ENCODE measurements at places on chromosomes 2 and 18.

DNA sequence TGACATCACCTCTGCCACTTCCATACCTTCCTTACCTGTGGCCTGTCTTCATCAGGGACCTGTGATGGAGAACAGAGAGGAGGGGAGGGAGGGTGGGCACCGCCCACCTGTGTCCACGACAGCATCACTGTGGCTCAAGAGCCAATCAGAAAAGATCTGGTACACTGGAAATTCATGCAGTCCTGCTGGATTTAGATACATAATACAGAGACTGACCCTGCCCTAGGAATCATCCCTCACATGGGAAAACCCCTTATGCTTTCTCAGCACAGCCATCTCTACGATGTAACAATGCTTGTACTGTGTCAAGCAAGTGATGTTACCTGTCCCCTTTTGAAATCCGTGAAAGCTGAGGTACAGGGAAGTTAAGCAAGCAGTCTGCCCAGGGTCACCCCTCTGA lies 145.6 kb upstream of the EPAS1 start:
- no peaks in the 10 kb centered on the region for H3K27me3 ChIP-seq
- H3K4me1 ChIP-seq, result peaks cover 11% of the 10 kb centered on the region
- DNase-seq, result no peak

DNA sequence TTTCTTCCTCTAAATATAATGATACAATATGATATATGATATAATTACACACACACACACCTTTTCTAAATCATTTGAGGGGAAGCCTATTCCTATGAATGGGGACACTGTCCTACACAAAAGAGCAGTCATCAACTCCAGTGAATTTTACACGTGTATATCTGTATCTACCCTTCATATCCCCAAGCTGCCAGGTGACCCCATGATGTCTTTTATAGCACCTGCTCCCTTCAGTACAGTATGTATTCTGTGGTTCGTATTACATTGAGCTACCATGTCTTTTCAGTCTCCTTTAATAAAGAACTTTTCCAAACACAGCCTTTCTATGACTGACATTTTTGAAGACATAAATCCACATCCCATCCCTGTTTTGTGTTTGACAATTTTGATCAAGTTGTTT lies 19.0 kb downstream of the TBC1D8 start:
- no peaks in the 10 kb centered on the region for H3K4me1 ChIP-seq
- H3K27ac ChIP-seq, result no peak overlapping the region
- no peak for DNase-seq
- no peak overlapping the region for H3K4me3 ChIP-seq
- no peaks in the 10 kb centered on the region for H3K27me3 ChIP-seq
- no peaks in the 10 kb centered on the region for H3K36me3 ChIP-seq

DNA sequence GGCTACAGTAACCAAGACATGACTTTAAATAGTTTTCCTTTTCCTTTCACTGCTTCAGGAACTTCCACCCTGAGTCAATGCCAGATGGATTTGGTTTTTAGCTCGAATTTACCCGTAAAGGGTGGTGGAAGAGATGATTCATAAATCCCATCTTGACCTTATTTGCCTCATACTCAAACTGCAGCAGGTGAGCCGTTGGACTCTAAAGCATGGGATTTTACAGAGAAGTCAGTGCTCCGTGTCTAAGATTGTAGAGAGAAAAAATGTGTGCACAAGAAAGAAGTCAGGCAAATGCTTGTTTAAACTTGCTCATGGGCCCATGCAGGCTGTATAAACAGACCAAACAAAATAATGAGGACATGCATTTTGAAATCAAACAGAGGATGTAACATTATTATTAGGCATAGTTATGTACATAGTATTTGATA lies 369.7 kb upstream of the TRIB2 start:
- H3K27ac ChIP-seq, result no peak overlapping the region
- no peak for DNase-seq
- H3K36me3 ChIP-seq, result no peaks in the 10 kb centered on the region
- peaks cover 19% of the 10 kb centered on the region for H3K4me1 ChIP-seq
- no peaks in the 10 kb centered on the region for H3K27me3 ChIP-seq

GRCh38 chr2:101983486-101983885 lies 8.3 kb upstream of the IL1R2 start:
- peaks cover 3% of the 10 kb centered on the region for H3K27me3 ChIP-seq
- H3K4me3 ChIP-seq, result no peak overlapping the region
- H3K27ac ChIP-seq, result no peak overlapping the region
- no peak for DNase-seq
- H3K36me3 ChIP-seq, result no peaks in the 10 kb centered on the region
- no peaks in the 10 kb centered on the region for H3K4me1 ChIP-seq

GRCh38 chr18:74608681-74609080 lies 11.0 kb downstream of the ZNF407 start:
- H3K4me3 ChIP-seq, result no peak overlapping the region
- H3K4me1 ChIP-seq, result peaks cover 20% of the 10 kb centered on the region
- H3K27ac ChIP-seq, result no peak overlapping the region
- H3K27me3 ChIP-seq, result no peaks in the 10 kb centered on the region
- H3K36me3 ChIP-seq, result no peaks in the 10 kb centered on the region

DNA sequence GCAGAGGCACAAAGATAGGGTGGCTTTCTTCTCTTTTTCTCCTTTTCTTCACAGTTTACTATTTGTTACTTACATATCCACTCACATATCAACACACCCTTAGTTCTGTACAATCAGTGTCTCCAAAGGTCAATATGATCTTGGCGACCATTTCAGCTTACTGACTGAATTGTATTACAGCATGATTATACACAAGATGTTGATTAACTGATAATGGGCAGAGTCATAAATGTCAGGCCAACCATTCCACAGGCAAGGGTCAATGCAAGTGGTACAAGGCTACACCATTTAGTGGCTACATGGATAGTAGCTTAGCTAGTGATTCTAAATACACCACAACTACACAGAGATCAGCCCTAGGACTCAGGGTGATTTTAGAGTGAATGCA lies 20.4 kb upstream of the SP3 start:
- H3K36me3 ChIP-seq, result no peaks in the 10 kb centered on the region
- no peak overlapping the region for H3K4me3 ChIP-seq
- H3K4me1 ChIP-seq, result peaks cover 32% of the 10 kb centered on the region
- no peaks in the 10 kb centered on the region for H3K27me3 ChIP-seq
- no peak for DNase-seq

- DNase-seq, result no peak
- H3K27me3 ChIP-seq, result no peaks in the 10 kb centered on the region
- peaks cover 8% of the 10 kb centered on the region for H3K36me3 ChIP-seq
- H3K4me1 ChIP-seq, result peaks cover 6% of the 10 kb centered on the region
- no peak overlapping the region for H3K4me3 ChIP-seq
Measured at GRCh38 chr2:33314541-33314940, 161.9 kb upstream of the RASGRP3 start.

GRCh38 chr2:153386481-153386897 lies 92.1 kb downstream of the RPRM start:
- no peak overlapping the region for H3K27ac ChIP-seq
- peaks cover 16% of the 10 kb centered on the region for H3K4me1 ChIP-seq
- DNase-seq, result no peak
- no peaks in the 10 kb centered on the region for H3K36me3 ChIP-seq
- H3K27me3 ChIP-seq, result no peaks in the 10 kb centered on the region

- DNase-seq, result no peak
- H3K36me3 ChIP-seq, result no peaks in the 10 kb centered on the region
- peak overlapping the region; percentile 93 for H3K4me3 ChIP-seq
Measured at GRCh38 chr2:210169516-210170195, 1.6 kb downstream of the KANSL1L start.

GRCh38 chr2:200593905-200594304 lies 8.1 kb downstream of the AOX1 start:
- no peak overlapping the region for H3K4me3 ChIP-seq
- peaks cover 55% of the 10 kb centered on the region for H3K27me3 ChIP-seq
- no peak for DNase-seq
- H3K27ac ChIP-seq, result no peak overlapping the region

GRCh38 chr2:27723372-27724144 lies 48.0 kb upstream of the MRPL33 start:
- H3K27me3 ChIP-seq, result peaks cover 3% of the 10 kb centered on the region
- peak; percentile 63 for DNase-seq
- peak overlapping the region; percentile 67 for H3K27ac ChIP-seq
- peaks cover 18% of the 10 kb centered on the region for H3K4me1 ChIP-seq

GRCh38 chr2:187769437-187769836 lies 215.2 kb upstream of the TFPI start:
- H3K36me3 ChIP-seq, result no peaks in the 10 kb centered on the region
- H3K4me3 ChIP-seq, result no peak overlapping the region
- no peak overlapping the region for H3K27ac ChIP-seq
